Natural killer cell (primary cell): ENCODE measurements at places on chromosomes 1 and 21. TPM values are rescaled to one million over a fixed set of nuclear protein-coding genes. Genes with fewer than 3 reads are reported as not detected.

DNA sequence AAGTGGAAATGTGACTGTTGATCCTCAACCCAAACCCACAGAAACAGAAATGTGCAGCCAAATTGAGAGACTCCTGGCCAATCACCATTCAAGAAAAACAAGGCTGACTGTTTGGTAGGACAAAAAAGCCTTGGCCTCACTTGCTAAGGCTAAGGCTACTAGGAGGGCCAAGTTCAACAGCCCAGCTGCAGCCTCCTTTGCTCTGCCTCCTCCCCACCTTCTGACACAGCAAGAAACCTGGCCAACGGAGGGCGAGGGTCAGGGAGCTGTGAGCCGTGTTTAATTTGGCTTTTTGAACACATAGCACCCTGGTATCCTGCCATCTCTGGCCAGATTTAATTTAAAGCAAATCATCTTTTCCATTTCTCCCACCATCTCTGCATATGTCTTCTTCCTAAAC lies 165.8 kb upstream of the RAB4A start:
- no peak for DNase-seq
- no peaks in the 10 kb centered on the region for H3K27me3 ChIP-seq
- H3K4me1 ChIP-seq = peaks cover 2% of the 10 kb centered on the region
- no peaks in the 10 kb centered on the region for H3K36me3 ChIP-seq
- no peak overlapping the region for H3K4me3 ChIP-seq
- H3K27ac ChIP-seq = no peak overlapping the region

CEP350 gene
- 66.9 TPM for total RNA-seq

AGT gene
- not detected for total RNA-seq

- H3K36me3 ChIP-seq = no peaks in the 10 kb centered on the region
- DNase-seq = no peak
- peak overlapping the region; percentile 100 for H3K27ac ChIP-seq
- no peak overlapping the region for H3K4me3 ChIP-seq
- H3K4me1 ChIP-seq = peaks cover 39% of the 10 kb centered on the region
- no peaks in the 10 kb centered on the region for H3K27me3 ChIP-seq
These were observed 1.7 kb downstream of the SLC50A1 start for GRCh38 chr1:155137154-155137949.

- H3K4me3 ChIP-seq = no peak overlapping the region
- H3K27me3 ChIP-seq = no peaks in the 10 kb centered on the region
- no peak for DNase-seq
- H3K27ac ChIP-seq = no peak overlapping the region
These were observed 6.8 kb upstream of the OTUD7B start for GRCh38 chr1:150017206-150017750.

DNA sequence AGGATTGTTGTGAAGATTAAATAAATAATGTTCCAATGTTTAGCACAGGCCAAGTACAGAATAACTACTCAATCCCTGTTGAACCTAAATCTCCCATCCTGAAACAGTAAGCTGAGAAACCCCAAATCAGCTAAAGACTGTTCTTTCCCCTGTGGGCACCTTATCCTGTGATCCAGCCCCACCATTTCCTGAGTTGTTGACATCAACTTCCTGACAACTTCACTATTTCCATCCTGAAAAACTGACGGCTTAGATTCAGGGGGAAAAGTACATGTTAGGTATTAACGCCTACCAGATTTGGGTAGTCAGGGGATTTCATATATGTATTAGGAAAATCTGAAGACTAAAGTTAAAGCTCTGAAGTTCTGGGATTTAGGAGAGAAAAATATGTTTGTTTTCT lies 51.7 kb upstream of the PALMD start:
- no peak overlapping the region for H3K27ac ChIP-seq
- H3K4me3 ChIP-seq = no peak overlapping the region
- H3K4me1 ChIP-seq = no peaks in the 10 kb centered on the region
- no peaks in the 10 kb centered on the region for H3K36me3 ChIP-seq

LIN28A gene
- not detected for total RNA-seq

TINAGL1 gene
- total RNA-seq = not detected

GRCh38 chr1:4019606-4020331 lies 119.7 kb upstream of the C1orf174 start:
- DNase-seq = peak; percentile 4
- no peaks in the 10 kb centered on the region for H3K36me3 ChIP-seq
- H3K4me3 ChIP-seq = no peak overlapping the region

GRCh38 chr1:95195046-95195445 lies 39.0 kb upstream of the RWDD3 start:
- H3K4me1 ChIP-seq = no peaks in the 10 kb centered on the region
- H3K27me3 ChIP-seq = peaks cover 2% of the 10 kb centered on the region
- no peak for DNase-seq
- H3K27ac ChIP-seq = no peak overlapping the region
- H3K36me3 ChIP-seq = no peaks in the 10 kb centered on the region
- no peak overlapping the region for H3K4me3 ChIP-seq

DNA sequence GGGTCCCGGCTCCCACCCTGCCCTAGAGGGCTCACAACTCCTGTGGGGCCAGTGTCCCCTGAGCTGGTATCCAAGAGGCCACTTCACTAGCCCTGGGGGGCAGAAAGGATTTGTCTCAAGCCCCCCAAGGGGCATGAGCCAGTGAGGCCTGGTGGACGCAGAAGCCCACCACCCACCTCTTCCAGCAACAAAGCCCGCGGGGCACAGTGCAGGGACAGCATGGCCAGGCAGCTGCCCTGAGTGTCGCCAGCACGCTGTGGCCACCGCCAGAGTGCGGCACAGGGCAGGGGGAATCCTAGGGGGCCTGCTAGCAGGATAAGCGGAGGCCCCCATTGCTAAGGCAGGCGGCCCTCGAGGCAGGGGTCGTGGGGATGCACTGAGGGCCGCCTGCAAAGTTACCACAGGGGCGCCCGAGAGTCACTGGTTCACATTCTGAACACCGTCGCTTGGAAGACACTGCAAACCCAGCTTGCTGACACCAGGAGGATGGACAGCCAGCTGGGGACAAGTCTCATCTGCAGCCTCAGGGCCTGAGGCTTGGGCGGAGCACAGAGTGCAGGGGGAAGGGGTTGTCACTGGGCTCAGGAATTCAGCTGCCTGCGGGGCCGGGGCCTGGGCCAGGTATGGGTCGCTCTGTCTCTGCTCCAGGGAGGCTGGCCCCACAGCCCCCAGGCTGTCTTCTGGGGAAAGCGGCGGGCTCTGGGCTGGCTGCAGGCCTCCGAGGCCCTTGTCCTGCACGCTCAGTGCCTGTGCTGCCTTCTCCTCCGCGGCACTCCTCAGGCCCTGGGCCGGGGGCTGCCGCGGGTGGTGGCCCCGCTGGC lies 26.8 kb downstream of the SLC19A1 start:
- no peaks in the 10 kb centered on the region for H3K36me3 ChIP-seq
- no peaks in the 10 kb centered on the region for H3K27me3 ChIP-seq
- H3K4me1 ChIP-seq = peaks cover 24% of the 10 kb centered on the region
- H3K27ac ChIP-seq = no peak overlapping the region
- no peak for DNase-seq

TMEM82 gene
- total RNA-seq = not detected

DNA sequence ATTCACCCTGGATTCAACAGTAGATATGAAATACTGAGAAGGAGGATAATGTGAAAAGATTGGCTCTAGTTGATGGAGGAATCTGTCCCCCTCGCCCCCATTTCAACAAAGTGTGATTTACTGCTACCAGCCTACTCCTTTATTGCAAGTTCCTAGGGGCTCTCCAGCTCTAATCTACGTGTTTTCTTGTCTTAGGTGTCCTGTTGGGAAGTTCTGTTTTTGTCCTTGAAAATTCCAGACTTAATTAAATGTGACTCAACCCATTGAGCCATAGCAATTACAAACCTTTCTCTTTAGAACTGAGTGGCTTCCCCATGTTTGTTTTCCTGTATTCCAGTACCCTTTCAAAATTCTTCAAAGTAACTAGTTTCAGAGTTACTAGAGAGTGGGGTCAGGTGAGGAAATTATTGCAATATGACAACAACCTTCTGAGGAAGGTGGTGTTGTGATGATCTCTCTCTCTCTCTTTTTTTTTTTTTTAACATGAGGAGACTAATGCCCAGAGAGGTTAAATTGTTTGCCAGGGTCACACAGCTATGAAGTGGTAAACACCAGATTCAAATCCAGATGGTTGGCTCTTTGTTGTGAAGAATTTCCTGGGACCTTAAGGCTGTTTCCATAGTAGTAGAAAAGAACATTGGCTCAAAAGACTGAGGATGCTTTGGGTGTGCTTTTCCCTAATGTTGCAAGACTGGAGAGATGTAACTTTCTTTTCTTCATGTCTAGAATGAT lies 3.5 kb downstream of the RGL1 start:
- H3K27ac ChIP-seq = no peak overlapping the region
- H3K4me1 ChIP-seq = peaks cover 8% of the 10 kb centered on the region
- H3K27me3 ChIP-seq = peaks cover 7% of the 10 kb centered on the region
- no peak for DNase-seq

DNA sequence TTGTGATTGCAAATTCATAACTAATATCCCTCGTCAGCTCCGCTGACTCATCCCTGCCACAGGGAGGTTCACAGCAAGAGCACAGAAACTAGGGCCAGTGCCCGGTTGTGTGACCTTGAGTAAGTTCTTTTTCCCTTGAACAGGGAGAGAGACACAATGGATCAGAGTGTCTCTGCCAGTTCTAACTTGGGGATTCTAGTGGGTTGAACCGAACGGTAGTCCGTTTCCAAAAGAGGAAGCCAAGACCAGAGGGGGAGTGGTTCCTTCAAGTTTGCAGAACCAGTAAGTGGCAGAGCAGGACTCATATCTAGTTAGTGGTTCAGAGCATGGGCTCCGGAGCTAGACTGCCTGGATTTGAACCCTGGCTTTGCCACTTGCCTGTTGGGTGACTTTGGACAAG lies 4.9 kb upstream of the SHISA4 start:
- no peak overlapping the region for H3K4me3 ChIP-seq
- H3K36me3 ChIP-seq = no peaks in the 10 kb centered on the region

TEX38 gene
- 0.75 TPM for total RNA-seq

LGR6 gene
- total RNA-seq = 58.3 TPM

GRCh38 chr1:60141743-60142142 lies 68.2 kb upstream of the C1orf87 start:
- no peaks in the 10 kb centered on the region for H3K27me3 ChIP-seq
- H3K27ac ChIP-seq = no peak overlapping the region
- no peaks in the 10 kb centered on the region for H3K4me1 ChIP-seq
- no peaks in the 10 kb centered on the region for H3K36me3 ChIP-seq
- no peak for DNase-seq

CD164L2 gene
- not detected for total RNA-seq

DNA sequence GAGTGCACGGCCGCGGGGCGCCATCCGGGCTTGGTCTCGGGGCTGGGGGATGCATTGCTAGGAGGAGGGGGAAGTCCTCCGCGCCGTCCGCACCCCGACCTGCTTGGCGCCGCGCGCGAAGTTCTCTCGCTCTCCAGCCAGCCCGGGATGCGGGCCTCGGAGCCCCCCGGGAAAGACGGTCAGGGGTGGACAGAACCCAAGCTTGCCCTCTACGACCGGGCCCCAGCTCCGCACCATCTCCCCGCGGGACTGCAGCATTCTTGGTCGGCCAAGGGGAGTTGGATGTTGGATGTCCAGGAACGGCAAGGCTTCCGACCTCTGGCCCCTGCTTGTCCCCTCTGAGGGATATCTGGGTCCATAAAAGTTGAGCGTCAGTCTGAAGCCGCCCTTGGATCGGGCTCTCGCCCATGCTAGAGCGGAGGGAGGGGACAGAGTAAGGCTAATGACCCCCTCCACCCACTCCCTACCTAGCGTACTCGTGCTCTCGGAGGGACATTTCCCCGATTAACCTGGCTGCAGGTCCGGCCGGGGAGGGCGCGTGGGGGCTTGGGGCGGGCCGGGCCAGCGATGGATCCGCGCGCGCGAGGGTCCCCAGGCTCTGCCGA lies 522 bp downstream of the DISP3 start:
- H3K4me1 ChIP-seq = peaks cover 16% of the 10 kb centered on the region
- H3K27me3 ChIP-seq = peaks cover 24% of the 10 kb centered on the region
- H3K4me3 ChIP-seq = peak overlapping the region; percentile 39

SYCP1 gene
- total RNA-seq = not detected

DNA sequence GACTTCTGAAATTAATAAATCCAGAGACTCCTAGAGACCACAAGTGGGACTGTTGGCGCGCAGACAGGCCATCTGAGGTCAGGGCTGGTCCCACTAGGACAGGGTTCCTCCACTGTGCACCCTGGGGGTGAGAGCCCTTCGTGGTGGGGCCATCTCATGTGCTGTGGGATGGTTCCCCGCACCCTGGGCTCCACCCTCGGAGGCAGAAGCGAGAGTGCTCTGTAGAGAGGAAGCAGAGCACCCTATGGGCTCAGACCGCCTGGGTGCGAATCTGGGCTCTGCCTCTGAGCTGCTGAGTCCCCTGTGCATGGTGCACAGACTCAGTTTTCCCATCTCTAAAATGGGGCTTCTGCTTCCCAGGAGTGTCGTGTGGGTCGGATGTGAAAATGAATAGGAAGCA lies 227.3 kb downstream of the NPHP4 start:
- no peak for DNase-seq
- H3K36me3 ChIP-seq = no peaks in the 10 kb centered on the region
- no peaks in the 10 kb centered on the region for H3K4me1 ChIP-seq
- H3K4me3 ChIP-seq = no peak overlapping the region

DNA sequence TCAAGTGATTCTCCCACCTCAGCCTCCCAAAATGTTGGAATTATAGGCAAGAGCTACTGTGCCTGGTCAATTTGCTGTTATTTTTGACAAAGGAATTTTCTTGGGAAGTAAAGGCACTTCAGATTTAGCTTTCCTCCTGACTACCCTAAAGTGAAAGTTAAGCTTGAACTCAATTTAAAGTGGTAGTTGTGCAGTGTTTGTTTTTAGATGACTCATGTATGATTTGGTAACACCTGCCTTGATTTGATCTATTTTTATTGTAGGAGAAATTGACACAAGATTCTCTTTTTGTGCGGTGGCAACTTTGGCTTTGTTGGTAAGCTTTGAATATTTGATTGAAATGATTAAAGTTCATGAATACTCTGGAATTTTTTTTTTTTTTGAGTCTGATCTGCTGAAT lies 5.0 kb downstream of the RABGGTB start:
- H3K4me1 ChIP-seq = peaks cover 12% of the 10 kb centered on the region
- no peak for DNase-seq
- no peak overlapping the region for H3K4me3 ChIP-seq
- no peaks in the 10 kb centered on the region for H3K27me3 ChIP-seq

C1orf53 gene
- not detected for total RNA-seq

GBP4 gene
- 45.6 TPM for total RNA-seq
